AG04450 (cell line): ENCODE measurements at places on chromosomes 12 and 14.

DNA sequence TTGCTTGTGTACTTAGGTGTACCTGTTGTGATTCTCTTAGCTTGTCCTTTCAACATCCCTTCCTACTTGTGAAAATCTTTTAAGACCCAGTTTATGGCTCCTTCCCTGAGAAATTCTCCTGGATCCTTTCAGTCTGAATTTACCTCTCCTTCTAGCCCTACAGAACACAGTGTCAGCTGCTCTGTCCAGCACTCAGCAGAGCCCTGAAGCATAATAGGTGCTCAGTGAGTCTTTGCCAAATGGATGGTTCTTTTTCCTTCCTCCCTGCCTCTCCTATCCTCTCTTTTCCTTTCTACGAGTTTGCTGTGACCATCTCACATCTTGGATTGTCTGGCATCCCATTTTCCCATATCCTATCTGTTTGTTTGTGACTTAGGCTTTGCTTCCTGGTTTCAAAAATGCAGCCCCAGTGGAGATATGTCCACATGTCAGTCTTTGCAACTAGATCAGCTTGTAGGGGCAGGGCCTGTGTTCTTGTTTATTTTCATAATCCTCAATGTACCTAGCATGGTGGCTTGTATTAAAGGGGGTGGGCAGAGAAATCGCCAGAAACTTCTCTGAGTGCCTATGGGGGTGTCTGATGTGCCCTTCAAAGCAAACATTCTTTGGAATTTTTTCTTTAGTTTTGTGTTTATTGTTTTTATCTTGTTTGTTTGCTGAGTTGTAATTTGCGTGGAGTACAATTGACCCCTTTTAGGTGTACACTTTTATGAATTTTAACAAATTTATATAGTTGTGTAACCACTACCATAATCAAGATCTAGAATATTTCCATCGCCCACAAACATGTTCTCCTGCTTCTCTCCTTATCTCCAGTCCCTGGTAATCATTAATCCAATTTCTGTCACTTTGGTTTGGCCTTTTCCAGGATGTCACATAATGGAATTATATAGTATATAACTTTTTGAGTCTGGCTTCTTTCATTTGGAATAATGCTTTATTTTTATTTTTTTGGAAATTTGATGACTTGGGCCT lies 62.8 kb downstream of the SMOC1 start:
- DNase-seq = no peak

- no peak for DNase-seq
Observed at GRCh38 chr12:31315044-31315715, 10.8 kb downstream of the SINHCAF start.

GRCh38 chr12:94026596-94026995 lies 121.8 kb upstream of the PLXNC1 start:
- DNase-seq = no peak

DNA sequence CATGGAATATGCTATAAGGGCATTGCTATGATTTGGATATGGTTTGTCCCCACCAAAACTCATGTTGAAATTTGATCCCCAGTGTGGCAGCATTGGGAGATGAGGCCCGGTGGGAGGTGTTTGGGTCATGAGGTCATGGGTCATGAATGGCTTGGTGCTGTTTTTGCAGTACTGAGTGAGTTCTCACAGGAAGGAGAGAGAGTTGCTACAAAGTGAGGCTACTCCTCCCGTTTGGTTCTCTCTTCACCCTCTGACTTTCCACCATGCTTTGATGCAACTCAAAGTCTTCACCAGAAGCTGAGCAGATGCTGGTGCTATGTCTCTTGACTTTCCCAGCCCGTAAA lies 388.1 kb upstream of the TMPO start:
- DNase-seq = no peak
